HuH-7 (cell line): ENCODE measurements at places on chromosomes 6 and 20.

- DNase-seq: no peak
These were observed 35.8 kb upstream of the ANKRD60 start for GRCh38 chr20:58264271-58264670.

DNA sequence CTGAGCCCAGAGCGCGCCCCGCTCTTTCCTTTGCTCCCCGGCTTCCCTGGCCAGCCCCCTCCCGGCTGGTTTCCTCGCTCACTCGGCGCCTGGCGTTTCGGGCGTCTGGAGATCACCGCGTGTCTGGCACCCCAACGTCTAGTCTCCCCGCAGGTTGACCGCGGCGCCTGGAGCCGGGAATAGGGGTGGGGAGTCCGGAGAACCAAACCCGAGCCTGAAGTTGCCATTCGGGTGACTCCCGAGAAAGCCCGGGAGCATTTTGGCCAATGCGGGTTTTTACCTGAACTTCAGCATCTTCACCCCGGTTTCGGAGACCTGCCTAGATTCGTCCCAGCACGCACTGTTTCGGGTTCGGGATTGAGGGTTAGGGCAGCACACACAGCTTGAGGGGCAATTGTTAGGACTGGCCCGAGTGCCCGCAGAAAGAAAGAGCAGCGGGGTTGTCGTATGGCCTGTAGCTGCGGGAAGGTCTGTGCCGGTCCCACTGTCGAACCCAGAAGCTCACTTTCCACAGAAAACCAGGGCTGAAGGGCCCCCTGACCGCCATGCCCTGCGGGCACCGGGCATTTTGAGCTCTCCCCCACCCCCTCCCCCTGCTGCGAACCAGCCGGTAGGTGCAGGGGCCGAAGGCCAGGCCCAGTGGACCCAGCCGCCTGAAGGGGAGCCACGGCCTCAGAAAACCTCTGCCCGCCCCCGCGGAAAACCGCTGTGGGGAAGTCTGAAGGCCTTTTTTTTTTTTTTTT is 2.1 kb downstream of the FOXP4 start:
- DNase-seq: no peak

GRCh38 chr6:166770216-166771116 is 143.4 kb upstream of the RPS6KA2 start:
- no peak for DNase-seq

- no peak for DNase-seq
These were observed 35.0 kb upstream of the ESR1 start for GRCh38 chr6:151772446-151772845.

DNA sequence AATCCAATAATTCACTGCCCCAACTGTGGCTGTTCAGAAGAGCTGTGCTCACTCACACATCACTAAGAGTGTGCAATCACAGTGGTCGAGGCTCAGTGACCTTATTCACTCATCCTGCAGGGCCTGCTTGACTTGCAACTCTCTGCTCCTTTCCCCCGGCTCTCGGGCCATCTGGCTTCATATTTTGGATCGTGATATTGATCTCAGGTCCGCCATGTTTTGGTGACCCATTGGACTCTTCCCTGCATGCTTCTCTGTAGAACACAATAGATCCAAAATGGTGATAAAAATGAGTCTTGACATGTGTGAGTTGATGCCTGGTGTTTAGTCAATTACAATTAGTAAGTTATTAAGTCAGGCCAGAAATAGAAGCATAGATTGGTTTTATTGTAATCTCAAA is 313.9 kb upstream of the SOX4 start:
- no peak for DNase-seq

DNA sequence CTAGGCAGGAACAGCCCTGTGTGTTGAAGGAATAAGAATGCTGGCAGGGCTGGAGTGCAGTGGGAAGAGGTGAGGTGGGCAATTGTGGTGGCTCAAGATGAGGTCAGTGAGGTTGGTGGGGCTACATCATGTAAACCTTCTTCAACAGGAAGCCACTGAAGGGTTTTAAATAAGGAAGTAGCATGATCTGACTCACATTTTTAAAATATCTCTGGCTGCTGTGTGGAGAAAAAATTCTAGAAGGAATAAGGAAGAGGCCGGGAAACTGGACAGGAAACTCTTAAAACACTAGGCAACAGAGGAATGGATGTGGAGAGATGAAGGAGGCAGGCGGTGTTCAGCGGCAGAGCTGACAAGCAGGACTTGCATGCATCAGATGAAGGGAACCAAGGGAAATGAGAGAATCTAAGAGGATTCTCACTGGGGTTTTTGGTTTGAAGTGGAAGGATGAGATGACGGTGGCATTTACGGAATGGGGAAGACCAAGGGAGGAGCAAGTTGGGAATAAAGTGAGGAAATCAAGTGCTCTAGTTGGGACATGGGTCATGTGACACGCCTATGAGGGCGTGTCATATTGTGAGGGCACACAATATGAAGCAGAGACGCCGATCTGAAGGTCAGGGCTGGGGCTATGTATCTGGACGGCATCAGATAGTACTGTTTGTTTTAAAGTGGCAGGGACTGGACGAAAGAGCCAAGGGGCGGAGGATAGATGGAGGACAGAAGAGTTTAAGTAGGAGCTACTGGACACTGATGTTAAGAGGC is 18.2 kb downstream of the TMEM242 start:
- peak; percentile 67 for DNase-seq

GRCh38 chr6:54718541-54719023 is 128.0 kb upstream of the FAM83B start:
- no peak for DNase-seq

GRCh38 chr6:37371154-37372083 is 17.6 kb downstream of the RNF8 start:
- DNase-seq: no peak

DNA sequence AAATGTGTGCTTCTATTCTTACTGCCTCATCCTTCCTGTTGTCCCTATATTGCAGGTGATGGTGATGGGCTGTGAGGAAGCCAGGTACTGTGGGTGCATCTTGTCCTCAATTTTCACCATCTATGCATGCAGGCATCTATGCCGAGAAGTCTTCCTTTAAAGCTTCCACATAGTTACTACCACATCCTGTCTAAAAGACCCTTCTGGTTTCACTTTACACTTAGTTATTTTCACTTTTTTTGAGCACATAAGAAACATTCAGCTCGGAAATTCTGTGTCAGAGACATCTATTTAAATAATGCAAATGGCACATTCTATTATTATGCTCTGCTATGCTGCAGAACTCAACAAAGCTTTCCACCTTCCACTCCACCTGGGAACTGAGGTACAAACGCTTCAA is 28.2 kb upstream of the FABP7 start:
- no peak for DNase-seq

DNA sequence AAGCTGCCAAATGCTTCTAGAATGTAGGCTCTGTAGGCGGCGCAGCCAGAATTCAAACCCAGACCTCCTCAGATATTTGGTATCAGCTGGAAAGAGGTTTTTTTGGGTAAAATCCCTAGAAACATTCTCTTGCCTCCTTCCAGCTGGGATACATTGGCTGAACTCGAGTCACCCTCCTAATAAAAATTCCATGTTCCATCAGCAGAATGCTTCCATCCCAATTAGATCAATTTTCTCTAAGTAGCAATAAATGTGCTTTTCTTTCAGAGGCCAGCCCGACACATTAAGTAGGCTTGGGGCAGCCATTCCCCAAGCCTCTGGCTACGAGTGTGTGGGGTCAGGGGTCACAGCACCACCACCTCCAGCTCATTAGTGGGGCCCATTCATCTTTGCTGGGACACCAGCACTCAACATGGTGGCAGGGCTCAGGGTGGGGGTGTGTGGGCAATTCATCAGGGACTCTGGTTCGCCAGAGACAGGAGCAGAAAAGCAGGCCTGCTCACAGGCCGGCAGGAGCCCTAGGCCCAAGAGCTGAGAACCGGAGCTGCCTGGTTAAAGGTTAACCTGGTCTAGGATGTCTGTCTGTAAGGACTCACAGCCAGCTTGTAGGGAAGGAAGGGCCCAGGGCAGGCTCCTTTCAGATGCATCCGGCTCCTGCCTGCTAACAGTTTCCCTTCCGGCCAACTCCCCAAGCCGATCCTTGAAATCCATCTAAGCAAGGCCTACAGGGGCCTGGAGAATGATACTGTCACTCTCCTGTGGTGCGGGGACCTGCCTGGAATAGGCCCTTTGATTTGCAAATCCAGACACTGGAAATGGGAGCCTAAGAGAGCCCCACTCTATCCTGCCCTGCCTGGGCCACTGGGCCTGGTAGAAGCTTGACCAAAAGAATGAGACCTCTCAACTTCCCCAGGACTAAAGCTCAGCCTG is 159.1 kb upstream of the TOP1 start:
- no peak for DNase-seq

DNA sequence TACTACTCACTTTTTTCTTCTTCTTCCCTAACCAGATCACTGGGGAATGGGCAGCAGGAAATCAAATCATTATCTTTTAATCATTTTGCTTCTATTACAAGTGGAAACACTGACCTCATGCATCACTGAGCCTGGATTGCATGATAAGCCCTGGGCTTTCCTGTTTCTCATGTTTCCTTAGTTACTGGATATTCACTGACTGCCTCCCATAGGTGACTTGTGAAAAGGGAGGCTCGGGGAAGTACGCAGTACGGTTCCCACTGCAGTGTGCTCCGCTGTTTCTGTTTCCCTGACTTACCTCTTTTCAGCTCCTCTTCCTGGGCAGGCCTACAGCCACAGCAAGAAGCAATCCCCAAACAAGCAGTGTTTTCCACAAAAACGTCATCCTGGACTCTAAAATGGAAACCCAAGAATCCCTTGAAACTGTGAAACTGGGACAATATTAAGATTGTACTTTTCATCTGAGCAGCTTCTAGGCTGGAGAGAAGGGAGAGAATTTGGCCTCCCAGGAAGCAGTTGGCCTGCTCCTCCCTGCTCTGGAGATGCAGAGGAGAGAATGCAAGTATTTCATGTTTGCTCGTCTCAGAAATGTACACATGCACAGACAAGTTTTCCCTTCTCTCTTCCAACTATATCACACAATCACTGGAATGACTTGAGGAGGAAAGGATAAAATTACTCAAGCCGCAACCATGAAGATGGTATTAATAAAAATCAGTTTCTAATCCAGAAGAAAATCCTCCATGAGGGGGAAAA is 13.1 kb downstream of the BTNL2 start:
- DNase-seq: no peak

- peak; percentile 95 for DNase-seq
These were observed at the start of gene RBM38 for GRCh38 chr20:57390604-57391438. Gene RBM38 (plus strand): TSS chr20:57391396. CDS start chr20:57391582, 186 bp downstream.

- no peak for DNase-seq
These were observed 56.5 kb downstream of the TRAF3IP2 start for GRCh38 chr6:111549168-111549567.

- DNase-seq: peak; percentile 56
These were observed 197.6 kb upstream of the SASH1 start for GRCh38 chr6:148144917-148145521.

GRCh38 chr20:50296450-50297375 is 106.1 kb downstream of the CEBPB start:
- no peak for DNase-seq

GRCh38 chr20:60822699-60823607 is 429.1 kb upstream of the CDH4 start:
- no peak for DNase-seq

- DNase-seq: peak; percentile 86
These were observed at the start of gene PSMB8 for GRCh38 chr6:32843979-32844838. Gene PSMB8 (minus strand): TSS chr6:32844047. CDS start chr6:32843996, 51 bp downstream.

DNA sequence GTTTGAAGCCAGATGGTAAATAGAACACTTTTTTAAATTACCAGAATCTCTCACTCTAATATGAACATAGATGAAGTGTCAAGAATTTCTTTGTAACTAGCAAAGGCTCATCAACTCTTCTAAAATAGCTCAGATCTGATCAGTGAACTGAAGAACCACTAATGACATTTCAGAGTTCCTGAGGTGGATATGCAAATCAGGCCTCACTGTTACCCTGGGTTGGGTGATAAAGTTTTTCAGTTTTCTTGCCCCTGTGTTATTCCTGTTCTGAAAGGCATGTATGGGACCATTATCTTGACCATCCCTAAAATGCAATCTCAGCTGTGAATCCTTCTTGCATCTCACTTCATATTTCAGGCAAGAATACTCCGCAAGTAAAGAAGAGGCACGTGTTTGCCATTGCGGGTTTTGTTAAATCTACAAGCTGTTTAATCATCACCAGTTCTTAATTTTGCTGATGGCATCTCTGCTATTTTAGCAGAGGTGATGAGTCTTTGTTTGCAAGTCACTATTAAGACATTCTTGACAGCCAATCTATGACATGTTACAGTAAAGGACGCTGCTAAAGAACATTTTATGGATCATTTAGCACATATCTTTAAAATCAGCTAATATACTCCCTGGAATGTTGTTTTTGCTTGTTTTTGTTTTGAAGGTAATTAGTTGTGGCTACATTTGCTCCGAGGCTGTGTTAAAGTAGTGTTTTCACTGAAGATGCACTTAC is 47.9 kb downstream of the KHDC1L start:
- DNase-seq: no peak

GRCh38 chr6:155050311-155050710 is 55.2 kb downstream of the TIAM2 start:
- DNase-seq: no peak

GRCh38 chr6:90197854-90198496 is 98.7 kb downstream of the BACH2 start:
- DNase-seq: no peak

GRCh38 chr20:61733891-61734732 is 331.6 kb downstream of the TAF4 start:
- no peak for DNase-seq

DNA sequence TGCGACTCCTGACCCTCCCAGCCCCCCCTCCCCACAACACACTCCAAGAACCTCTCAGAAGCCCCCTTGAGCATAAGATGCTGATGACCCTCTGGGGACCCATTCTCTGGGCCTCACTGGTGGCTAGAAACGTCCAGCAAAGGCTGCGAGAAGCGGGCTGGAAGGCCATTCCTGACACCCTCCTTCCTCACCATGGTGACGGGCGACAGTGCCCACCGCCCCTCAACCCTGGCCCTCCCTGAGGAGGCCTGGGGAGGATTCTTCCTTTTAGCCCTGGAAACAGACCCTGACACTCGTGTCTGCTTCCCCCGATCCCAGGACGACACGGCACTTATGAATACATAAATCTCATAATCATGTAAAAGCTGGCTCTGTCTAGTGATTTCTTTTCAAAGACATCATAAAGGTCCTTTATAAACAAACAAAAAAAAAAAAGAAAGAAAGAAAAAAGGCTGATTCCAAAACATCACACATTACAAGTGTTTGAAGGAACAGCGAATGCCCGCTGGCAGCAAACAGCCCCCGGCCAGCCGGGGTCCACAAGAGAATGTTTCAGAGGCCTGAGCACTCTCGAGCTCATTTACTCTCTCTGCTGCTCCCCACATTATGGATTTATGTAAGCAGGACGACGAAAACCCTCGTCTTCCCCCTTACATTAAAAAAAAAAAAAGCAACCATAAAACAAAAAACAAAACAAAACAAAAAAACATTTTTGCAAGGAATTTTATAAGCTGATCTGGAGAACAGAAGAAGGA is 40.7 kb downstream of the PREX1 start:
- no peak for DNase-seq

- DNase-seq: no peak
These were observed 69.7 kb downstream of the ECT2L start for GRCh38 chr6:138865480-138866109.
